Naive thymus-derived CD8-positive, alpha-beta T cell (primary cell): ENCODE measurements at places on chromosomes 16 and 17. TPM values are rescaled to one million over a fixed set of nuclear protein-coding genes. Genes with fewer than 3 reads are reported as not detected.

GRCh38 chr16:16019488-16019887 lies 70.1 kb downstream of the ABCC1 start:
- H3K4me3 ChIP-seq = no peak overlapping the region
- no peaks in the 10 kb centered on the region for H3K27me3 ChIP-seq
- peaks cover 15% of the 10 kb centered on the region for H3K4me1 ChIP-seq
- peaks cover 94% of the 10 kb centered on the region for H3K36me3 ChIP-seq
- no peak for DNase-seq
- H3K27ac ChIP-seq = no peak overlapping the region

- no peaks in the 10 kb centered on the region for H3K27me3 ChIP-seq
- H3K4me1 ChIP-seq = peaks cover 50% of the 10 kb centered on the region
- H3K36me3 ChIP-seq = no peaks in the 10 kb centered on the region
Observed at GRCh38 chr17:27544350-27545131, 86.4 kb upstream of the LGALS9 start.

GRCh38 chr17:3865176-3865575 lies 19.1 kb upstream of the NCBP3 start:
- no peak overlapping the region for H3K4me3 ChIP-seq
- no peaks in the 10 kb centered on the region for H3K36me3 ChIP-seq
- no peaks in the 10 kb centered on the region for H3K27me3 ChIP-seq
- no peaks in the 10 kb centered on the region for H3K4me1 ChIP-seq

DNA sequence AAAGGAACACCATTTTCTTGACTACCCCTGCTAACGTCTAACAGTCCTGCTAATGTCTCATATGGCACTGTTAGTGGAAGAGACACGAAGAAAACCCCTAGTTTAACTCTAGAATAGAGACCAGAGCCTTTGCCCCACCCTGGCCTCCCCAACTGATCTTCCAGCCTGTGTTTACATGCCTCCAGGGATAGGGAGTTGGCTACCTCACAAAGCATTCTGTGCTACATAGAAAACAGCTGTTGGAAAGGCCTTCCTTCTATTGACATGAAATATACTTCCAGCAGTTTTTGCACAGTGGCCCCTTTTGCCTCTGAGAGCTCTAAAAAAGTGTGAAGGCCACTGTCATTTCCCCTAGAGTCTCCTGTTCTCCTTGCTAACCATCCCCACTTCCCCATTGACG lies 73.1 kb downstream of the ASIC2 start:
- H3K27ac ChIP-seq = no peak overlapping the region
- H3K27me3 ChIP-seq = peaks cover 18% of the 10 kb centered on the region
- H3K36me3 ChIP-seq = no peaks in the 10 kb centered on the region
- no peaks in the 10 kb centered on the region for H3K4me1 ChIP-seq
- no peak overlapping the region for H3K4me3 ChIP-seq

- no peak overlapping the region for H3K4me3 ChIP-seq
- H3K36me3 ChIP-seq = peaks cover 5% of the 10 kb centered on the region
- no peaks in the 10 kb centered on the region for H3K27me3 ChIP-seq
- no peak overlapping the region for H3K27ac ChIP-seq
- no peak for DNase-seq
- H3K4me1 ChIP-seq = peaks cover 18% of the 10 kb centered on the region
Observed at GRCh38 chr16:67571981-67572431, 9.7 kb downstream of the CTCF start.

- H3K27ac ChIP-seq = no peak overlapping the region
- peaks cover 15% of the 10 kb centered on the region for H3K27me3 ChIP-seq
- H3K4me1 ChIP-seq = no peaks in the 10 kb centered on the region
- DNase-seq = no peak
- no peaks in the 10 kb centered on the region for H3K36me3 ChIP-seq
Observed at GRCh38 chr17:48003417-48004151, 32.7 kb downstream of the CDK5RAP3 start.

Gene CLEC19A
- total RNA-seq = not detected

- peaks cover 1% of the 10 kb centered on the region for H3K36me3 ChIP-seq
- no peaks in the 10 kb centered on the region for H3K27me3 ChIP-seq
- no peak overlapping the region for H3K27ac ChIP-seq
- H3K4me3 ChIP-seq = no peak overlapping the region
Observed at GRCh38 chr16:11901091-11901490, 14.7 kb downstream of the GSPT1 start.

GRCh38 chr17:32772453-32773025 lies 104.4 kb downstream of the MYO1D start:
- H3K4me1 ChIP-seq = no peaks in the 10 kb centered on the region
- no peaks in the 10 kb centered on the region for H3K27me3 ChIP-seq
- no peaks in the 10 kb centered on the region for H3K36me3 ChIP-seq

- H3K27me3 ChIP-seq = peaks cover 16% of the 10 kb centered on the region
- H3K36me3 ChIP-seq = no peaks in the 10 kb centered on the region
- DNase-seq = no peak
- peak overlapping the region; percentile 65 for H3K4me3 ChIP-seq
Observed at GRCh38 chr17:1714980-1715802, 5.0 kb upstream of the TLCD2 start.

DNA sequence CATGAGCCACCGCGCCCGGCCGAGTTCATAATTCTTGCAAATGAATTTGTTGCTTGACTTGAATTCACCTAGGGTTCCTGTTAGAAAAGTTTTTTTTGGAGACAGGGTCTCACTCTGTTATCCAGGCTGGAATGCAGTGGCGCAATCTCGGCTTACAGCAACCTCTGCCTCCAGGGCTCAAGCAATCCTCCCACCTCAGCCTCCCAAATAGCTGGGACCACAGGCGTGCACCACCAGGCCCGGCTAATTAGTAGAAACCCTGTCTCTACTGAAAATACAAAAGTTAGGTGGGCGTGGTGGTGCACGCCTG lies 99.8 kb downstream of the MYH11 start:
- no peak for DNase-seq
- H3K4me3 ChIP-seq = no peak overlapping the region
- H3K36me3 ChIP-seq = no peaks in the 10 kb centered on the region
- H3K4me1 ChIP-seq = no peaks in the 10 kb centered on the region
- no peak overlapping the region for H3K27ac ChIP-seq

GRCh38 chr16:3152277-3152990 lies 17.6 kb downstream of the ZNF213 start:
- H3K36me3 ChIP-seq = peaks cover 2% of the 10 kb centered on the region
- peak overlapping the region; percentile 85 for H3K4me3 ChIP-seq
- peaks cover 39% of the 10 kb centered on the region for H3K4me1 ChIP-seq
- H3K27me3 ChIP-seq = no peaks in the 10 kb centered on the region
- peak; percentile 57 for DNase-seq

GRCh38 chr17:76689859-76690258 lies 20.9 kb downstream of the MXRA7 start:
- no peak overlapping the region for H3K27ac ChIP-seq
- no peaks in the 10 kb centered on the region for H3K27me3 ChIP-seq
- no peaks in the 10 kb centered on the region for H3K4me1 ChIP-seq
- no peak for DNase-seq

Gene PRKCB
- 129 TPM for total RNA-seq

DNA sequence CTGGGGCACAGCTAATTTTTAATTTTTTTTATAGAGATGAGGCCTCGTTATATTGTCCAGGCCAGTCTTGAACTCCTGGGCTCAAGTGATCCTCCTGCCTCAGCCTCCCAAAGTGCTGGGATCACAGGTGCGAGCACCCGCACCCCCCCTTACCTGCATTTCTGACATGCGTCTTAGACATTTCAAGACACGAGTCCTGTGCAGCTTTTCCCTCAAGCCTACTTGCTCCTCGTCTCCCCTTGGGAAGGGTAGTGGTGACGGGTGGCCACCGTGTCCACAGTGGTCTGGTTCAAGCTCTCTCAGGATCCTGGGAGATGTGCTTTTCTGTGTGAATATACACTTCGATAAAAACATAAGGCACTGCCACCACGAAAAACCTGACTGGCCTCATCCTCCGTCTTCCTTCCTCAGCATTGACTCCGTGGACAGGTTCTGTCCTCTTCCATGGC lies 9.6 kb downstream of the CANT1 start:
- peaks cover 36% of the 10 kb centered on the region for H3K4me1 ChIP-seq
- no peak overlapping the region for H3K4me3 ChIP-seq
- no peaks in the 10 kb centered on the region for H3K27me3 ChIP-seq
- no peak for DNase-seq
- H3K27ac ChIP-seq = no peak overlapping the region

Gene CDC27
- 62.2 TPM for total RNA-seq

DNA sequence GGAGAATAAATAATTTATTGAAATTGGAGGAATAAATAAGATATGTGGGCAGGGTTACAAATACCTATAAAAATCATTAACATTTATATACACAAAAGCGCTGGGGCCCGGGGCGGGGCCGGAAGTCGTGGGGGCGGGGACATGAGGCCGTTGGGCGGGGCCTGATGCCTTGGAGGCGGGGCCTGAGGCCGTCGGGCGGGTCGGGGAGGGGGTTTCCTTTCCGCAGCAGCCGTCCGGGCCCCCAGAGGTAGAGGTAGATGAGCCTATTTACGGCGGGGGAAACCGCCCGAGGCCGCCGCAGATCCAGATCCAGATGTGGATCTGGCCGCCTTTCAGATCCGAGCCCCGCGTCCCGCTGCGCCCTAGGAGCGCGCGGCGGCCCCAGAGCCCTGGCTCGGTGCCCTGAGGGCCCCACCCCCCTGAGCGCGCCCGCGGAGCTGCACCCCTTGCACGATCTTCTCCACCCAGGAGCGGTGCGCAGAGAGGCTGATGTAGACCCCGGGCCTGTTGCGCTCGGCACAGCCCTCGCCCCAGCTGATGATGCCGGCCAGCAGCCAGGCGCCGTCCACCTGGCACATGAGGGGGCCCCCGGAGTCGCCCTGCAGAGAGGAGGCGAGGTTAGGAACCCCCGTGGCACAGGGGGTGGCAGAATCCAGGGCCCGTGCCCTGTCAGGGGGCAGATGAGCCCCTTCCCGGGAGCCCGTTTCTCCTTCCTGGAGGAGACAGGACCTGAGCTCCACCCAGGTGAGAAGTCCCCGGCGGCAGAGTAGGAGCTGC lies 5.1 kb downstream of the PRSS22 start:
- DNase-seq = no peak
- peaks cover 3% of the 10 kb centered on the region for H3K36me3 ChIP-seq
- H3K27ac ChIP-seq = no peak overlapping the region

DNA sequence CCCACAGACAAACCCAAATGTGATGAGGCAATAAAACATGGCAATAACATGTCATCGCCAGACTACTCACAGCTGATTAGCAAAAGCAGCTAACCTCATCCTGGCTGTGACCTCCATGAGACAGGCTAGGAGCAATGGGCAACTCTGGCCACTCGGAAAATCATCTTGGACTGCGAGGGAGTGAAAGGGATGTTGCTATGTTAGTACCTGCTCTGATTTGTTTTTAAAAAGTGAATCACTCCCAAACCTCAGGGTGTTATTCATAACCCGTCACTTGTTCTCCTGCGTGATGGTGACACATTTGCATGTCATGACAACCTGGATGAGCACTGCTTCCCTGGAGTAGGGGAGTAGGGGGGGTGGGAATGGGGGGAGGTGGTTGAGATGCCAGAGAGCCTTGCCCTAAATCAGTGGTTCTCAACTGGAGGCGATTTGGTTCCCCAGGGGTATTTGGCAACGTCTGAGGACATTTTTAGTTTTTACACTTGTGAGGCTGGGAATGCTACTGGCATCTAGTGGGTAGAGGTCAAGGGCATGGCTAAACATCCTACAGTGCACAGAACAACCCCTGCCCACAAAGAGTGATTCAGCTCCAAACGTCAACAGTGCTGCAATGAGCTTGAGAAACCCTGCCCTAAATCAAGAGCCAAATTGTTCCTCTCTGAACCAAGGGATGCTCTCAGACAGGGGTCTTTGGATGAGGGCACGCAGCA lies 241.7 kb downstream of the SOX9 start:
- H3K27ac ChIP-seq = no peak overlapping the region
- H3K4me1 ChIP-seq = no peaks in the 10 kb centered on the region
- peaks cover 13% of the 10 kb centered on the region for H3K27me3 ChIP-seq
- DNase-seq = no peak
- H3K36me3 ChIP-seq = no peaks in the 10 kb centered on the region
- no peak overlapping the region for H3K4me3 ChIP-seq

Gene RNF157
- total RNA-seq = 46.1 TPM

Gene TMIGD1
- not detected for total RNA-seq

DNA sequence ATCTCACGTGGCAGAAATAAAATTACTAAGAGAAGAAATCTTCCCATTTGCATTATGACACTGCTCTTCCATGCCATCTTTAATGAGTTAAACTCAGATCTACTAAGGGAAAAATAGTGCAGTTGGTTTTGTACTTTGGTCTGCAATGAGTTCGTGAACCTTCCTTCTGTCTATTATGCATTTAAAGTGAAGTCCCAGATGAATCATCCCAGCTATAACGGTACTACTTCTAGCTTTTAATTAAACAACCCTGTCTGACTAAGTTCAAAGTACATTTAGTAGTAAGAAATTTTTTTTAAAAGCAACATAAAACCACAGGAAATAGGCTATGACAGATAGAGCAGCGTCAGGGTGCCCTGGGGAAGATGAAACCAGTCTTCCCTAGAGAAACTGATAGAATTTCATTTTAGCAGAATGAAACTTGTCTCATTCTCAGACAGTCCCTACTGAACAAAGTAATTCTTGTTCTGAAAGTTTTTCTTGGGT lies 1.8 kb downstream of the TMIGD1 start:
- H3K27me3 ChIP-seq = no peaks in the 10 kb centered on the region
- H3K4me1 ChIP-seq = peaks cover 44% of the 10 kb centered on the region
- DNase-seq = peak; percentile 65
- no peaks in the 10 kb centered on the region for H3K36me3 ChIP-seq

DNA sequence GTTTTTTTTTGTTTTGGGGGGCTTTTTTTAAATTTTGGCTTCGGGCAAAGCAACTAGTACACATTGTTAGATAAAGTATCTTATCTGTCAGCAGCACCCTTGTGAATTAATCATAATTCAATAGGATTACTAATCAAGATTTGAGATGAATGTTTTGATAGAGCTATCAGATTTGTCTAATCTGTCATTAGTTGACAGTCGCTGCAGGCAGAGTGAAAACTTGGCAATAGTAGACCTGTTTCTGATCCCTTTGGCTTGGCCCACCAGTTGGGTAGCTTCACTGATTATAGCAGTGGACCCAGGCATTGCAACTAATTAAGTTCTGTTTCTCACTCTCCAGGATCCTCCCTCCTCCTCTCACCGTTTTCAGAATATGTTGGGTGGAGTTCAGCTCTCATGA lies 258.6 kb downstream of the IRX3 start:
- H3K4me1 ChIP-seq = no peaks in the 10 kb centered on the region
- H3K36me3 ChIP-seq = peaks cover 59% of the 10 kb centered on the region
- H3K4me3 ChIP-seq = no peak overlapping the region
- H3K27ac ChIP-seq = no peak overlapping the region
- no peaks in the 10 kb centered on the region for H3K27me3 ChIP-seq

- H3K27me3 ChIP-seq = peaks cover 49% of the 10 kb centered on the region
- H3K36me3 ChIP-seq = no peaks in the 10 kb centered on the region
- peak within 1 kb of the TSS; percentile 73 for H3K4me3 ChIP-seq
- no peak within 1 kb of the TSS for H3K27ac ChIP-seq
Observed at GRCh38 chr16:77788181-77789084, at the start of gene VAT1L. VAT1L (plus strand) TSS chr16:77788564; CDS start chr16:77788683, 119 bp downstream.

Gene TXNDC11
- total RNA-seq = 35.3 TPM
